ENCODE measurements at places on chromosomes 7 and 10.

DNA sequence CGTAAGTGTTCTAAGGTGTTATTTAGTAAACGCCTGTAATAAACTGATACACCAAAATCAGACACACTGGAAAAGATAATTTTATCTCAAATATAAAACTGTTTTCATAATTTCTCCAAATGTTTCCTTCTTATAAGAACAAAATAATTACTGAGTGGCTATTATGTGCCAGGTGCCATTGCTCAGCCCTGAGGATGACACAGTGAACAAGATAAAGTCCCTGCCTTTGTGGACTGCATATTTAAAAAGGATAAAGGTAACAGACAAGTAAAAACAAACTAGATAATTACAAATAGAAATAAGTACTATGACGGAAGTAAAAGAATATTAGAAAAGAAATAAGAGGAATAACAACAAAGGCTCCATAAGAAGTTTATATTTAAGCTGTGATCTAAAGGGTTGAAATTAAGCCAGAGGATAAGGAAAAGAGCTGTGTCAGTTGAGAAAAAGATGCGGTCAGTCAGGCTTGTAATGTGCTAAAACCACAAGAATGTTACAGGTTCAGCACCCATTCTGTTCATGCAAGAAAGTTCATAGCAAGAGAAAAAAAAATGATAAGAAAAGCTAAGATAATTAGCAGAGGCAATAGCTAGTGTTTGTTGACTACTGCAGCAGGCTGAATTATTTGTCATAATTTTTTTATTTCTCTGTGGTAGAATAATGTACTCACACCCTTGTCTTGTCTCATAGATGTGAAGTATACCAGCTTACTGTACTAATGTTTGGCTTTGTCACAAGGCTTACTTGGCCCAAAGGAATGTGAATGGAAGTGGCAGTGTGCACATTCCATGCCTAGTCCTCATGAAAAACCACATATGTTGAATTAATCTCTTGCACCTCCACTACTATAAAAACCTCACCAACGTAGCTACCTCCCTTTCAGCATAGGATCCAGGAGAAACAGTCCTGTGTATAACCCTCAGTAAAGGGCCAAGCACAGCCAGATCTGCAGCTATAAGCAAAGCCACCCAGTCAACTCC lies 75.1 kb downstream of the CRPPA start:
- DNase-seq = no peak

DNA sequence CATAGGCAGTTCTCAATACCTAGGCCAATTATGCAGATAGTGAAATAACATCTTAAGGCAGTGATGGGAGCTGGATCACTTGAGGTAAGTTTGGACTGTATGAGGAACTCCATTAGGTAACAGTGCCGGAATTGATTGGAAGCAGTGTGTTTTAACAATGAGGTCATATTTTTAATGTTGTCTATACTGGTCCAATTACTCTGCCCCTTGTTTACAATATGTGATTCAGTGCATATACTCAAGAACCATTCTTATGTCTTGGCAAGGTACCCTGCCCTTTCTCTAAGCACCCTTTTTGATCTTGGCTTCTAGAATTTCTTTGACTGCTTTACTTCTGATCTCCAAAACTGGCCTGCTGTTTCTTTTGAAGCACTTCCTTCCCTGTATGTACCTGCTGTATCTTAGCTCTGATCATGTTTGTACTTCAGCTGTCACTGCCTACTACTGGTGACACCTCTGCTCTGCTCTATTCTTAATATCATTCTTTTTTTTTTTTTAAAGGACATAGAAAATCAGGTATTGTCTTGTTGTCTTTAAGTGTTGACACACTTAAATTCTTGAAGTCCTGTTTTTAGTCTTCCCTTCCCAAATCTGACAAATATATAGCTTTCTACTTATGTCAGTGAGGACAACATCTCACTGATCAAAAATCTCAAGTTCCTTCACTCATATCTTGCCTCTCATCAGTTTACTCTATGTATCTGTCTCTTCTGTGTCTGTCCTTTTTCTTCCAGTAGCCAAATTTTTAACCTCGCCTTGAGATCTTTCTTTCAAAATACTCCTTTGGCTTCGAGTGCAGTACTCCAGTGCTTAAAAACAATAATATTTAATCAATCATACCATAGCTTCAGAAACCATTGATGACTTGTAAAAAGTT lies 46.4 kb upstream of the RPA3 start:
- DNase-seq = no peak

DNA sequence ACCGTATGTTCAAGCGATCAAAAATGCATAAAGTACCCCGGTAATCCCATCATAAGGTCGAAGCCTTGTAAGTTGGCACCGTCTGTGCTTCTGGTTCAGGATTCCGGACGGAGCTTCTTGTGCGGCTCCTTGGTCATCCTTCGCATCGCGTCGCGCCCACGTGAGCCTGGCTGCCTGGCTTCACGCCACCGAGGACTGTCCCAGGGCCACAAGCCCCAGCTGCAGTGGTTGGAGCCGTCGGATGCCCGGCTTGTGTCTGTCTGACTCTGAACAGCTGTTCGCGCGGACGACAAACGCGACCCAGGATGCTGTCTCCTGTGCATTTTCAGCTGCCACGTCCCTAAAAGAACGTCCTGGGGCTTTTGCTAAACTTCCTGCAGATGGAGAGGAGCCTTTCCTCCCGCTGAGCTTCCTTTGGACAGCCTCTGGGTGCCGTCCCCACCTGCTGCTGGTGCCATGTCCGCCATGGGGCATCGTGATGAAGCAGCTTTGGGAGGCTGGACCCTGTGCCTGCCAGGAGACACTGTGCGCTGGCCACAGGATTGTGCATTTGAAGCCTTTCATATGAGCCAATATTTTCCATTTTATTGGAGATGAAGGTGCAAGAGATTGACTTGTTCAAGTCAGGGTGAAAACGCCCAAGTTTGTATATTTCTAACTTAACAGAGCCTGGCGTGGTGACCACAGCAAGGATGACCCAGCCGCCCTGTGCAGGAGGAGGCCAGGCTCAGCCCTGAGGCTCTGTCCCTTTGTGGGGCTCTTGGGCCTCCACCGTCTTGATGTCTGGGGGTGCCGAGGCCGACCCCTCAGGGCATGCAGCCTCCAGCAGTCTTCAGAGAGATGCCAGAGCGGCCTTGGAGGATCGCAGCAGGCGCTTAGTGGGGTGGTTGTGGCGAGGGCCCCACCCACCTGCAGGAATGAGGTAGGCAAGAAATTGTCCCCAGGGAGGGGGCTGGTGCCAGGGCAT lies 6.7 kb upstream of the JAKMIP3 start:
- DNase-seq = no peak

DNA sequence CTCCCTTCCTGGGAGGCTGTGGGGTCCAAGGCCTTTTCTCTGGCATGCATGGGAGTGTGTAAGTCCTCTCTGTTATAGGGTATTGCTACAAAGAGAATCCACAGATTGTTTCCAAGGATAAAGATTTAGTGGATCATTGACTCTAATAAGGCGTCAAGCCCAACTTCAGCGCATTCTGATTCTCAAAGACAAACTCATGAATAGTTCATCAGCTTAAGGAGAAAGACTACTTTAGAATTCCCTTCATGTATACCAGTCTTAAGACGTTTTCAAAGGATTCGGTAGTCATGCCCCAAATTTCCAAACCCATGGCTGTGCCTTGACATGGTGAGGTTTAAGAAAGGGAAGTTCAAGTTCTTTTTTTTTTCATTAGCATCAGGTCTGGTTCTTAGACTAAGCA lies 46.6 kb upstream of the ABLIM1 start:
- no peak for DNase-seq

DNA sequence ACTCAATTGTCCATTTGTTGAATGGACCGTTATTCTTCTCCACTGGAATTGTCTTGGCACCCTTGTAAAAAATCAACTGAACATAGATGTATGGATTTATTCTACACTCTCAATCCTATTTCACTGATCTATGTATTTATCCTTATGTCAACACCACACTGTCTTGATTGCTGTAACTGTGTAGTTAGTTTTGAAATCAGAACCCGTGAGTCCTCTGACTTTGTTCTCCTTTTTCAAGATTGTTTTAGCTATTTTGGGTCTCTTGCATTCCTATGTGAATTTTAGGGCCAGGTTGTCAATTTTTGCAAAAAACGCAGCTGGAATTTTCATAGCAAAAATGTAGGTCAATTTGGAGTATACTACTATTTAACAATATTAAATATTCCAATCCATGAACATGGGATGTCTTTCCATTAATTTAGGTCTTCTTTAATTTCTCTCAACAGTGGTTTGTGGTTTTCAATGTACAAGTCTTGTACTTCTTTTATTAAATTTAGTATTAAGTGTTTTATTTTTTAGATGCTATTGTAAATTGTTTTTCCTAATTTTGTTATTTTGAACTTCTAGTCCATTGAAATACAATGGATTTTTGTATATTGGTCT lies 10.0 kb downstream of the CAMK2B start:
- no peak for DNase-seq

GRCh38 chr10:125707541-125708468 lies 11.7 kb upstream of the EDRF1 start:
- no peak for DNase-seq

DNA sequence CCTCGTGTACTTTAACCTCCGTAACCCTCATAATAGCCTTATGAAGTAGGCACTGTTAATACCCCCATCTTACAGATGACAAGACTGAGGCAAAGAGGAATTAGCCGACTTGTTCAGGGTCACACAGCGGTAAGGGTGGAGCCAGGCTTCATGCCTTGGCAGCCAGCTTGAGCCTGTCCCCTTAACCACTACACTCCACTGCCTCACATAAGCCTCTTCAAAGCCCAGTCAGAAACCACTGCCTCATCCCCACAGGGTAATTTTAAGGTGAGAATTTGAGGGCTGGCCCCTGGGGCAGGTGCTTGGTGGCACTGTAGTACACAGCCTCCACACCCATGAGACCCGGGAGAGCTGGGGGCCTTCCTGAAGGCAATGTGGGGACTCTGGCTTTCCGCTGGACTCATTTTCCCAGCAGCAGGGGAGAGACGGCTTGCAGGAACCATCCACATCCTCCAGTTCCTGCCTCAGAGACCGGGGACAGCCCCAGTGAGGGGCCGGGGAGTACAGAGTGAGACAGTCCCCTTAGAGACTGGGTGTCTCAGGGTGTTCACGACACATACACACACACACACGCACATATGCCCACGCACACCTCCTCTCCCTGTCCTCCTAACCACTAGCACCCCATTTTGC lies 7.6 kb upstream of the C10orf105 start:
- DNase-seq = no peak

DNA sequence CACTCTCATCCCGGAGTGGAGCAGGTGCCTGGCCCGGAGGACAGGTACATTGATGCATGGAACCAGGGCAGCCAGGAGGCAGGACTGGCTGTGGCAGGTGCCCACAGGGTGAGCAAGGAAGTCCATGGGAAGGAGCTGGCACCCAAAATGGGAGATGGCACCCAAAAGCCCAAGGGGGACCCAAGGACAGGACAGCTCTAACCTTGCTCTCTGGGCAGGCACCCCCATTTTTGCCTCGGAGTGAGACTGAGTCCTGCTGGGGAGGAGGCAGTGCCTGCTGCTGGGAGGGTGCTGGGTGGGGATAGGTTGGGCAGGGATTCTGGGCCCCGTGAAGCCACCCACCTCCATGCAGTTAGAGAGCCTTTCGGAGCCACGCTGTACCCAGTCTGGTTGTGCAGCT lies 234.5 kb downstream of the TCERG1L start:
- no peak for DNase-seq

- no peak for DNase-seq
Measured at GRCh38 chr7:16061630-16062029, 359.7 kb downstream of the CRPPA start.

- DNase-seq = no peak
Measured at GRCh38 chr7:117706210-117706609, 167.0 kb downstream of the CTTNBP2 start.

DNA sequence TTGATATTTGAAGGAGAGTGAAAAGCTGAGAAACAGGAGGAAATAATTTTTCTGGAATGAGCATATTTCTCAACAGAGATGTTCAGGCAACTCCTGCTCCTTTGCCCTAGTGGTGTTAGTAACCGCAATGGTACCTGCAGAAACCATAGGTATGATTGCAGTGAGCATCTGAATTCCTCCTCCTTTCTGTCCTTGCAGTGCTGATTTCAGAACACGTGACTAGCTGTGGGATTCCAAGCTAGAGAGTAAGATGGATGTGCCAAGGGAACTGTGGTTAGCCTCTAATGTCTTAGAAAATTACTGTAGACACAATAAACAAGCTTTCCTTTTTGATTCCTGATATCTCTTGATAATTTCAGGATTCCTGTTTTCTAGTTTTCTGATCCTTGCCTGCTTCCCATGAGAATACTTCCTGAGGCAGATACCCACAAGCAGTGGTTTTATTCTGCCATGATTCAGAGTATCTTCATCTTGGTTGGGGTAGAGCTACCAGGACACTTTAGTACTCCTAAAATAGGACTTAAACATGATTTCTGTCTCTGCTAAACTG lies 27.5 kb downstream of the LRGUK start:
- DNase-seq = no peak

GRCh38 chr7:142024547-142024946 lies 28.9 kb downstream of the MGAM start:
- no peak for DNase-seq

DNA sequence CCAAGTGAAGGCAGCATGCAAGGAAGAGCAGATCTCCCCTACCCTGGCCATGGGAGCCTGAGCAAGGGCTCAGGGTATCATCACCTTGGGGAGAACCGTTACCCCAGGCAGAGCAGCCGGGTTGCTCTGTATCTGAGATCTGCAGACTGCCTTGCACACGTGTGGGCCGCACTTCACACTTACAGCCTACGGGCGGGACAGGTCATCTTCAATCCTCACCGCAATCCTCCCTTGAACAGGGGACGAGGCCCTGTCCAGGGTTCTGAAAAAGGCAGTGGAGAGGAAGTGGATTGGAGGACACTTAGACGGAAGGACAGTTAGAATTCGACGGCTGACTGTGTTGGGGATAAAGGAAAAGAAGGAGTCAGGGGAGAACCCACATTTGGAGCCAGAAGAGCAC lies 51.4 kb downstream of the NPS start:
- no peak for DNase-seq

DNA sequence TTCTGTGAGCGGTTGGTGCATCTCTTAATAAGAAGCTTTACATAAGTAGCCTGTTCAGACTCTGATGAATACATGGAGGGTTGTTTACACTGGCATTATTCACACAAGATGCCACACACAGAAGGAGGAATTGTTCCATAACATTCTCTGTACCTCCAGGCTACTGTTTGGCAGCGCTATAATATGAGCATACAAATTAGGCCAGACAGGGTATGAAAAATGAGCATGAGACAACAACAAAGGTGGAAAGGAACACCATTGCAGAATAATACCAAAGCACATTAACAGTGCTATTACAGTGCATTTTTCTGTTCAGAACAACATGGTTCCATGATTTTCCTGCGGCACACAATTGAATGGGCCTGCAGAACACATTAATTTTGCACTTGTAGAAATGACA lies 417.2 kb upstream of the C7orf33 start:
- peak; percentile 55 for DNase-seq
